CD4-positive, alpha-beta T cell treated with Interleukin-2 at 100 ng/mL for 4 hours (primary cell): ENCODE measurements at places on chromosomes 4 and X.

DNA sequence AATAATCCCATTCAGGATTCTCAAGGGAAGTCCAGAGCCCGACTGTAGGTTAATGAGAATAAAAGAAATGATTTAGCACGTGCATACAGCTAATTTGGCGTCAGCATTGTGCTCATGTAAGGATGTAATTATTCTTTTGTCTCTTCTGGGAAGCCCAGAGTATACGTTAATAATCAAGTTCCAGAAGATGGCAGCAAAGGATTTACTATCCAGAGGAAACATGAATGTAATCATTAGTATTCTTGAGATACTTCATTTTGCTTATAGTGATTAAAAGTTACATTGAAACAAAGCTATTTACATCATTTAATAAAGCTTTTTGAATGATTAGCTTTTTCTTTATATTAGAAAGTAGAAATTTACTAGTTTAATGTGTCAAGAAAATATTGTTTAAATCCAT is 27.1 kb upstream of the MAP9 start:
- DNase-seq: no peak

DNA sequence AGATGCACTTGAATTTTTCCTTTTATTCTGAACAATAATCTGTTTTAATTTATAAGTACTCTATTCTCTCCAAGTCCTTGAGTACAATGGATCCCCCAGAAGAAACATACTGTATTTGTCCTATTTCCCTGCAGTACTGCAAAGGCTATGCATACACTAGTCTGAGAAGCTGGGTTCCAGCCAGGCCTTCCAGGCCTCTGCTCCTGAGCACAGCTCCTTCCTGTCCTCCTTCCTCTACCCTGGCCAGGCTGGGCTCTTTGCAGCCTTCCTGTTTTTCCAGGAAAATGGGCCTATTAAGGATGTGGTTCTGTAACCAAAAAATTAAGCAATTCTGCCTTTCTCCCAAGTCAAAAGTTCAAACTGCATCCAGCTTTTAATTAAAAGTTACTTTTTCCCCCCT is 68.0 kb upstream of the STIM2 start:
- no peak for DNase-seq

DNA sequence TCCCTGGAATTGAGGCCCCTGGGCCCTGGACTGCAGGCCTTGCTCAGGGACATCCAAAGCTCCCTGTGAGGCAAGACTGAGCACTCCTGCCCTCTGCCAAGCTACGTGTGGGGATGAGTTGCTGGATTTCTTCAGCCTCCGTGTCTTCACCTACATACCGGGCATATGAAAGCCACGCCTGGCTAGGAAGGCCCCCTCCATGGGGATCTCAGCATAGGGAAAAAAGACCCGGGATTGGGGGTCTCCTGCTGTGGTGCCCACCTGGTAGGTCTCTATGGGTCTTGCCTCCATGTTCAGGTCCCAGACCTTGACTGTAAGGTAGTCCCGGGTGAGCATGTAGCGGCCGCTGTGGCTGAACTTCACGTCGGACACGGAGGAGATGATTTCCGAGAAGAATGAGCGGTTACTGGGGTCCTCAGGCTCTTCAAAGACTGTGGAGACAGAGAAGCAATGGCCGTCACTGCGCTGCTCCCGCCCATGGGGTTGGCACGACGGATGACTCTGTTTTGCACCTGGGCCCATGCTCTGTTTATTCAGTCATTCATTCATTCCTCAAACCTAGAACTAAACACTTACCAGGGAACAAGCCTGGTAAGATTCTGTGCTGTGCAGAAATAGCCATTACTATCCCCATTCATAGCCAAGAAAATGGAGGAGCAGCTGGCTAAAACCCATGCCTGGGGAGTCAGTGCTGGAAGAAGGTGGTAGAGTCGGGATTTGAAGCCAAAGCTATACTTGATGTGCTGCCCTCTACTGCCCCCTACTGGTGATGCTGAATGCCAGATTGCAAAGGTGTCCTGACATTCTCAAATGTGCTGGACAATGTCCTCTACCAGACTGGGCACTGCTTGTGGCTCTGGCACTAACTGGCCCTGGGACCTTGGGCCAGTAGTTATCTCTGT is 63.9 kb downstream of the WFS1 start:
- no peak for DNase-seq

- no peak for DNase-seq
Measured at GRCh38 chrX:26262121-26262523, 46.2 kb downstream of the MAGEB5 start.

DNA sequence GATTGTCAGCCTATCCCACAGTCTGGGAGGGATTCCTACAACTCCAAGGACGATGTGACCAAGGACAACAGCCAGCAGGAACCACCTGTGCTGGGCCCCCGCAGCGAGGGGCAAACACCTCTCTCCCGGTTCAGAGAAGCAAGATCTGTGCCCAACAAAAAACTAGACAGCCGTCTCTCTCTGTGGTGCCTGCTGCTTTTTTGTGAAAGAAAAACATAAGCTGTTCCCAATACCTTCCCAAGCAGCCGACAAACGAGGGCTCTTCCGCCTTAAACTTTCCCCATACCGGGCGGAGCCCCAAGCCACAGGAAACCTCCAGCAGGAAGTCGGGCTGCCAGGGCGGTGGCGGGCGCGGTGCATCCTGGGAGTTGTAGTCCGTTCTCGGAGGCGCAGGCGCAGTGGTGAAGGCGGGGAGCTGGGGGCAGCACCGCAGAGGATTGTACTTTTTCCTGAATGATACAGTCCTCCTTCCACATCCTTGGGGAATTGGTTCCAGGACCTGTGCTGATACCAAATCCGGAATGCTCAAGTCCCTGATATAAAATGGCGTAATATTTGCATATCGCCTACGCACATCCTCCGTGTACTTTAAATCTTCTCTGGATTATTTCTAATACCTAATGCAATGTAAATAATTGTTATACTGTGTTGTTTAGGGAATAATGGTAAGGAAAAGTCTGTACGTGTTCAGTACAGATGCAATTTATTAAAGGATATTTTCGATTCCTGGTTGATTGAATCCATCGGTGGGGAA is 63.1 kb upstream of the IRF2 start:
- peak; percentile 89 for DNase-seq

- no peak for DNase-seq
Measured at GRCh38 chr4:5021546-5021945, 2.3 kb upstream of the CYTL1 start.

DNA sequence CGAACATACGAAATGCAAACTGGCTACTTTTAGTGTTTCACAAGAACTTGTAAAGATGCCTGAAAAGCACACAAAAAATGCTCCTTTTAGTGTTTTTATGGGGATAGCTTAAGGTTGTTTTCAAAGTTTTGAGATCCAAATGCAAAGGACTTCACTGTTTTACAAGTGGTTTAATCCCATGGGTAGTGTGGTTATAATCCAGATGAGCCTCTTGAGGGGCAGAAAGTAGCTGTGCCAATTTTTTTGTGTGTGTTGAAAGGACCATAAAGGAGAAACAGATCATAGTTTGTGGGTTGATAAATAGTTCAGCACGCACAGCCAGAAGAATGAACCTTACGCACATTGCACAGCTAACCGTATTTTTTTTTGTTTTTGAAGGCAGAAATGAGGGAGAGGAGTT is 126.9 kb upstream of the GIMD1 start:
- no peak for DNase-seq

GRCh38 chr4:39660045-39660444 is 21.4 kb upstream of the SMIM14 start:
- DNase-seq: no peak

DNA sequence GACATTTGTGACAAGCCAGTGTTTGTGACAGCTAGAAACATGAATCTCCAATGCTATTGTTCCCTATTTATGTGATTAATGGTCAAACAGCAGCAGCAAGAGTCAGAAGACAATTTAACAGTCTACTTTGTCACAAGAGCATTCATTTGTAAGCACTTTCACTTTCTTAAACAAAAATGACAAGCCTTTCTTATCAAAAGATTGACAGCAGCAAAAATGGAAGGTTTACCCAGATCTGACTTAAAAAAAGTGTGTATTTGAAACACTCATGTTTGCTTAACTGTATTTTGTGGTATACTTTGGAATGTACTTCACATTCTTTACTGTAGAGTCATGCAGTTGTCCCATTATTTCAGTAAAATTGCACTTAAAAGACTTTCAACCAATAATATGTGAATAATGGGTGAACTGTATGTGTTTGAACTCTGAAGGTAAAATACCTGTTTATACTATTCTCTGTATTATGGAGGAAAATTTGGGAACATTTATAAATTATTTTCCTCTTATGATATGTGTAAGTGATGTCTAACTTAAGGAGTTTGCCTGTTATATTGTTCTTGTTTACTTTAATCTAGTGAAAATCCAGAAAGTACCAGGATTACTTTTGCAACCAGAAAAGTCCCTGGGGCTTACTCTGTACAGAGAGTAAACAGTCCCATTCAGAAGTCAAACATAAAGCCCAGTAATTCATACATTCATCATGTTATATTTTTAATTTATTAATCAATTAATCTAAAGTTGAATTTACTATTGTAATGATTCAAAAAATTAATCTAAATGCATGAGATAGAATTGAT is 314.9 kb upstream of the TRAM1L1 start:
- DNase-seq: no peak

DNA sequence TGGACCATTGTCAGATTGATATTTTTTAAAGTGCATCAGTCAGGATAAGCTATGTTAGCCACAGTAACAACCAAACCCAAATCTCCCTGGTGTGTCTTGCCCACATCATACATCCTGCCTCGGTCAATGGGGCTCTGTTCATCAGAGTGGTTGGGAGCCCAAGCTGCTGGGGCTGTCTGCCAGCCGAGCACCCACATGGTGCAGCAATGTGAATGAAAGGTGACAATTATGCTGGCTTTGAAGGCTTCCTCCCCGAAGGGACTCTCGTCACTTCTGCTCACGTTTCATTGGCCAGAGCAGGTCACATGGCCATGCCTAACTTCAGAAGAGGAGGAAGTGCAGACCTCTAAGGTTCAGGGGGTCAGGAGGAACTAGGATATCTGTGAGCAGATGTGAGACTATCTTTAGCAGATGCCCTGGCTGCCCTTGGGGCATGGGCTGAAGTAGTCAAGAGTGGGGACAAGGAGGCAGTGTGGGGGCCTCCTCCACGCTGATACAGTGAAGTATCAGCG is 1.3 kb upstream of the JAKMIP1 start:
- DNase-seq: peak; percentile 32

GRCh38 chrX:9482408-9482807 is 17.6 kb downstream of the TBL1X start:
- no peak for DNase-seq

DNA sequence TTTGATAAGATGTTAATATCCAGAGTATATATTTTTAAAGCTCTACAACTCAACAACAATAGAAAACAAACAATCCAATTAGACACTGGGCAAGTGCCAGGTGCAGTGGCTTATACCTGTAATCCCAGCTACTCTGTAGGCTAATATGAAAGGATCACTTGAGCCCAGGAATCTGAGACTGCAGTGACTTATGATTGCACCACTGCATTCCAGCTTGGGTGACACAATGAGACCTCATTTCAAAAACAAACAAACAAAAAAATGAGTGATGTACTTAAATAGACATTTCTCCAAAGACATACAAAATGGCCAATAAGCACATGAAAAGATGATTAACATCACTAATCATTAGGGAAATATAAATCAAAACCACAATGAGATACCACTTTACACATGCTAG is 356.8 kb upstream of the PCDH10 start:
- no peak for DNase-seq

GRCh38 chr4:70559211-70559830 is 32.7 kb upstream of the AMBN start:
- DNase-seq: peak; percentile 38

GRCh38 chrX:150361777-150362351 is 1.3 kb upstream of the MAMLD1 start:
- DNase-seq: no peak

GRCh38 chr4:38315286-38315685 is 348.7 kb upstream of the KLF3 start:
- no peak for DNase-seq

DNA sequence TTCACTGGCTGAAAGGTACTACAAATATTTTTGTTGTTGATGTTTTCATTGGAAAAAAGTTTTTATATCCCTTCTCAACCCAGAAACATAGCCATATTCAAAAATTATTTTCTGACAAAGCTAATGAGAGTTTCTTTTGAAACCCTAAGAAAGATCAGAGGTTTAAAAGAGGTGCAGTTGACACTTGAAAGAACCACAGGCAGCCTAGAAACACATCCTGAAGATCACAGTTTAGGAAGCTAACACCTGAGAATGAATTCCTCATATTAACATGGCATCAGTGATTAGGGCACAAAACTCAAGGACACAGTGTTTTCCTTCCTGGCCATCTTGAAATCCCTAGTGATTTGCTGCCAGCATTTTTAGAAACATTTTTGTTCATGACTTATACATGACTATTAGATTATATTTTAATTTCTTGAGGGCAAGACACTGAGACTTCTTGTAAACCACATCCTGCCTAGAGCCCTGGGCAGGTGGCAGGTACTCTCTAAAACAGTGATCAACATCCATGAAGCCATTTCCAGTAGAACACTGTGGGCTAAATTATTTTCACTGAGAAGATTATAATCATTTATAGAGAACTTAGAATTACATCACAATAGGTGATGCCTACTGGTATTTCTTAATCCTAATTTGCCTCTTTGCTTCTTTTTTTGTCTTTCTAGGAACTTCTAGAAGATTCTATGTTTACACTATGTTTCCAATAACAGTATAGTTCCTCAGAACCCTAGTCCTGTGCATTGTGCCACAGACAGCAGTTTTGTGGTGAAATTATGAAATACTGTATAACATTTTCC is 80.0 kb downstream of the ARSJ start:
- DNase-seq: peak; percentile 64

DNA sequence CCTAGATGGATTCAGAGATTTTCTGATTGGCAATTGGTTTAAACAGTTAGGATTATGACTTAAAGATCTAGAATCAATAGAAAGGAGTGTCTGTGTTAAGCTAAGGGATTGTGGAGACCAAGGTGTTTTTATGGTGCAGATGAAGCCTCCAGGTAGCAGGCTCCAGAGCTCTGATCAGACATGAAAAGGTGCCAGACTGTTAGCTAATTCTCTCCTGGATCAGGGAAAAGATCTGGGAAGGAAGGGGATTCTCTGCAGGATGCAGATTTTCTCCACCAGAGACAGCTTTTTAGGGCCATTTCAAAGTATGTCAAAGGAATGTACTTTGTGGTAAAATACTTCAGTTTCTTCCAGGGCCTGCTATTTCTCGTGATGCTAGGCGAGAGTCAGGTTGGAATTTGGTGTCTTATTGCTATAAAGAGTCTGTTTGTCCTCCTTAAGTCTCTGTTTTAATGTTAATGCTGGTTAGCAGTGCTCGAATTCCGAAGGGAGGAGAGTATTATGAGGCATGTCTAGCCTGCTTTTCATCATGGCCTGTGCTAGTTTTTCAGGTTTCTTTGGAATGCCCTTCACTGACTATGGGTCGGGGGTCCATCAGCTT is 12.0 kb upstream of the GPR78 start:
- no peak for DNase-seq
